Left lung (tissue), 14 donors: ENCODE measurements at places on chromosomes 7 and 10. TPM values are rescaled to one million over a fixed set of nuclear protein-coding genes. Genes with fewer than 3 reads are reported as not detected.

DNA sequence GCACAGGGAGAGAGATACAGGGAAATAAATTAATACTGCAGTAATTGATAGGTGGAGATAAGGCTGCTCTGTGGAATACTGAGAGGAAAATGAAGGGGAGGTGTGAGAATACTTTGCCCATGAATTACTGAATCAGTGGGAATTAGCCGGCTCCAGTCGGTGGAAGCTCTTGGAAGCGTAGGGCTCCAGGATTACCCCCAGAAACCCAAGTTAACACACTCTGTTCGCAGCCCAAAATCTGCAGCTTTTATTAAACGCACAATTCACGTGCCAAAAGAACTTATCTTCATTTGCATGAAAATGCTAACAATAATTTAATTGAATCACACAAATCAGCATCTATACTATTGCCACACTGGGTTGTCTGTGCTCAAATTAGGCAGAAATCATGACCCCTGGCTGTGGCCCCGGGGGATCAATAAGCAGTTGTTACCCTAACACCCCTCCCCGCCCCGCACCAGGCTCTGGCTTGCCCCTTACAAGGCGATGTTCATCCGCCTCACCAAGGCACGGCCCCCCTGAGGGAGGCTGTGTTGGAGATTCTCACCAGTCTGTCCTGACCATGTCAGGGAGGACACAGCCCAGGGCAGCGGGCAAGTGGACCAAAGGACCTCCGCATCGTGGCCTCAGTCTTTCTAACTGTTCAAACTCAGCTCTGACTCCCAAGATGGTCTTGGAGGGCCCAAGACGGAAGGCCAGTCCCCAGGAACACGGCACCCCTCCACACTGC, 48.4 kb upstream of the MGMT start:
- DNase-seq, result peak; percentile 82

DNA sequence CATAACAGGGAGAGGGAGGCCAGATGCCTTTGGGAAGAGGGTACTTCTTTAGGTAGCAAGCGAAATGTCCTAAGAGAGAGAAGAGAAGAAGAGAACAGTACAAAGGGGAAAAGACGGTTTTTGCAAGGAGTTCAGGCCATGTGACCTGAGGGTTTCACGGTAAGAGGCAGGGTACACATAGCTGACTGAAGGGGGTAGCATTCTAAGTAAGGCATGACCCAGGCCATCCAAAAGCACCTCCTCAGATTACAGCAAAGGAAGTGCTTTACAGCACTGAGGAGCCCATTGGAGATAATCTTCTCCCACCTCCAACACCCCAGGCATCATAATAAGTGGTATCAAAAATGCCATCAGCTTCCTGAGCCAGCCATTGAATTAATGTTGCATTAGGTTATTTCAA, 258.2 kb upstream of the NPY start:
- no peak for DNase-seq

Gene NSUN6
- total RNA-seq, result 8.1 TPM

GRCh38 chr10:29377333-29377961, 88.6 kb downstream of the LYZL1 start:
- no peak for DNase-seq

DNA sequence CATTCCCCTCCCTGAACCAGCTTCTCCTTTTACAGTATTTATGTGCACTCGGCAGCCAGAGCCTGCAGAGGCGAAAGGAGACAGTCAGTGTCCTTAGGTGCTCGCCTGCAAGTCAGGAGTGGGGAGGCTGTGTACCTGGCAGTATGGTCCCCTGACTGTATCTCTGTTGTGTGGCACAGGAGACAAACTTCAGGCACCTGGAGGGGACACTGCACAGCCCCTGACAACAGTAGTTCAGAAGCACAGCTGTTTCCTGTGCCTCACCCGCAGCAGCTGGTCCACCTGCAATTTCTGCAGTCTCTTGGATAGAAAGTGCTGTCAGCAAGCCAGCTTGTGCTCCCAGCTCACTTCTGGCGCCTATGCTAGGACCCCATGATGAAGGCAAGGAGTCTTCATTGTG, 73.4 kb upstream of the LAMB4 start:
- peak; percentile 24 for DNase-seq

GRCh38 chr10:58932126-58932525, 244.3 kb upstream of the PHYHIPL start:
- DNase-seq, result no peak

Gene SCIN
- total RNA-seq, result 13.4 TPM

Gene LEP
- total RNA-seq, result 0.15 TPM

Gene LRRD1
- 0.09 TPM for total RNA-seq

DNA sequence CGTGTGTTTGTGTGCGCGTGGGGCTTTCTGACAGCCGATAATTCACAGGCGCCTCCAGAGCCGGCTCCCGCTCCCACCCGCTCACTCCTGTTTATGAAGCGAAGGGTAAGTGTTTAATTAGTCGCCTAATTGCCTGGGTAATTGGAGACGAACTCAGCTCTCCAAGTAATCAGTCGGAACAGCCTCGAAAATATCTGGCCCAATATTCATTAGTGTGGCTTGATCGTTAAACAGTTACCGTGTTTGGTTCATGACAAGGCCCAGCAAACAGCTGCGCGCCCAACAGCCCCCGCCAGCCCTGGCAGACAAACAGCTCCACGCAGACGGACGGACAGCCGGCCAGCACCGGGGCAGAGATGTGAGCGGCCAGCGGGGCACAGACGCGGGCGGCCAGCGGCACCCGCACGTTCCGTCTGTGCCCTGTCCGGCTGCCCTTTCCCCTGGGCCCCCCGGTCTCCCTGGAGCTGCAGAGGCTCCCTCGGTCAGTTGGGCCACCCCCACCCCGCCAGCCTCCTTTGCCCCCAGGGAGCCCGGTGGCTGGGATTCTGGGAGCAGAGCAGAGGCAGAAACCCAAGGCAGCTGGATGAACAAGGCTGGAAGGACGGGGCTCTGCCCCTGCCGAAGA, 98.2 kb downstream of the UNCX start:
- DNase-seq, result no peak

- DNase-seq, result no peak
These were observed 232.5 kb upstream of the IGFBP3 start for GRCh38 chr7:46153583-46153950.

Gene SPDYE2B
- total RNA-seq, result not detected

Gene NEURL1
- total RNA-seq, result 0.76 TPM

DNA sequence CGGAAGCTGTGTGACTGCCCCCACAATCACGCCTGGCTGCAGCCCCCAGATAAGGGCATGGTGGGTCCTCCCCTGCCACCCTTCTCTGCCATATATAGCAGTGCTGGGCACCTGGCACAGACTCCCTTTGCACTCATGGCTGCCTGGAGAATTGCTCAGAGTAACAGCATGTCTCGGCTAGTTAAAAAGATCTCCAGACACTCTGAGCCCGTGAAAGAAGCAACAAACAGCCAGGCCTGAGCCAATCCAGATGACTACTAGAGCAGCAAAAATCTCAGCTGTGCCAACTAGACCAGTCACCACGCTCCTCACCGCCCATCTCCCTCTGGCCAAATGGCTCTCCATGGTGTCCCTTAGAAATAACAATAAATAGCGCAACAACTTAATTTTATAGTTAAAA, 71.3 kb downstream of the PARD3 start:
- DNase-seq, result no peak

Gene DLG5
- total RNA-seq, result 17.0 TPM

Gene PRLHR
- not detected for total RNA-seq

GRCh38 chr10:109838592-109839244, 84.6 kb downstream of the XPNPEP1 start:
- no peak for DNase-seq

Gene MYOZ1
- 0.99 TPM for total RNA-seq

GRCh38 chr7:18520450-18521235, 25.1 kb downstream of the HDAC9 start:
- no peak for DNase-seq

DNA sequence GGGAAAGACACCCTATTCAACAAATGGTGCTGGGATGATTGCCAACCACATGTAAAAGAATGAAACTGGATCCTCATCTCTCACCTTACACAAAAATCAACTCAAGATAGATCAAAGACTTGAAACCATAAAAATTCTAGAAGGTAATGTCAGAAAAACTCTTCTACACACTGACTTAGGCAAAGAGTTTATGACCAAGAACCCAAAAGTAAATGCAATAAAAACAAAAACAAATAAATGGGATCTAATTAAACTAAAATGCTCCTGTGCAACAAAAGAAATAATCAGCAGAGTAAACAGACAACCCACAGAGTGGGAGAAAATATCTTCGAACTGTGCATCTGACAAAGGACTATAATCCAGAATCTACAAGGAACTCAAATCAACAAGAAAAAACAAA, 504.2 kb upstream of the MBL2 start:
- DNase-seq, result no peak

- DNase-seq, result no peak
These were observed 51.8 kb upstream of the AGR3 start for GRCh38 chr7:16933296-16934279.

Gene GIMAP4
- total RNA-seq, result 31.3 TPM

Gene RNLS
- total RNA-seq, result 8.8 TPM

DNA sequence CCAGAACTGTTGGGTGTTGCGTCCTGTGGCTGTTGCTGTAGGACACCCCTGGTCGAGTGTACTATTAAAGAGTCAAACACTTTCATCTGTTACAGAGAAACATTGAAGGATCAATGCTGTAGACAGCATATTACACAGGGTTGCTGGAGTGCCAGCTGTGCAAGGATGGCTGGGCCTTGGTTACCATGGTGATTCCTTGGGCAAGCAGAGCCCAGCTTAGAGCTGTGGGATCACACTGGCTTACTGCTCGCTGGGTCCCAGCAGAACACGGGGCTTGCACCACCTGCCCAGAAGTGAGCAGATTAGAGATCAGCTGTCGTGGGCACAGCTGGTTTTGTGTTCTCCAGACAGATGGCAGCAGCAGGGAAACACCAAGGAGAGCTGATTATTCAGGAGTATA, 76.0 kb downstream of the GPR141 start:
- DNase-seq, result no peak

DNA sequence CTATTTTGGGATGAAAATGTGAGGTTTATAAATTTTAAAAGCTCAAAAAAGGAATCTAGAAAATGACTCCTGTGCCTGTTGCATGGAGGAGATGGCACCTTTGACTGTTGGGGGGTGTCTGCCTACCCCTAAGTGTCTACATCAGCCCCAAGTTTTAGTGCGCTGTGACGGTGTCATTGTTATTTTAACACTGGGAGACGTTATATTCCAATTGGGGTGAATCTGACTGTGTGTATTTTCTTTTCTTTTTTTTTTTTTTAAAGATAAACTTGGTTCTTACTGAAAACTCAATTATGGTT, 517 bp downstream of the SRGN start:
- DNase-seq, result no peak

Gene PPP1R3C
- total RNA-seq, result 16.8 TPM

- DNase-seq, result peak; percentile 74
These were observed 144.3 kb downstream of the TCERG1L start for GRCh38 chr10:131167036-131167860.

- peak; percentile 20 for DNase-seq
These were observed 59.0 kb downstream of the CSGALNACT2 start for GRCh38 chr10:43196981-43197833.

Gene AEBP1
- 195 TPM for total RNA-seq

Gene UNCX
- total RNA-seq, result not detected

Gene ZPBP
- not detected for total RNA-seq

Gene CH25H
- 14.7 TPM for total RNA-seq

DNA sequence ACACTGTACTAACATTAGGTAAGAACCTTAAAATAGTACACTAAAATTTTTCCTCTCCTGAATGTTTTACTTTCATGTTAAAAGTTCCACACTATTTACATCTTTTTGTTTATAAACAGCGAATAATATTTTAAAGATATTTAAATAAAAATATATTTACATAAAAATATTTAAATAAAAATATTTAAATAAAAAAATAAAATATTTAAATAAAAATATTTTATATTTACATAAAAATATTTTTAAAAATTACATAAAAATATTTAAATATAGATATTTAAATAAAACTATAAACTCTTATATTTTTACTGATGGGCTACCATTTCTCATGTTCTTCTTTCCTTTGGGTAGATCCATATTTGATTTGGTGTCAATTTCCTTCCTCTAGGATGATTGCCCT, 619.0 kb downstream of the ANKRD7 start:
- no peak for DNase-seq

DNA sequence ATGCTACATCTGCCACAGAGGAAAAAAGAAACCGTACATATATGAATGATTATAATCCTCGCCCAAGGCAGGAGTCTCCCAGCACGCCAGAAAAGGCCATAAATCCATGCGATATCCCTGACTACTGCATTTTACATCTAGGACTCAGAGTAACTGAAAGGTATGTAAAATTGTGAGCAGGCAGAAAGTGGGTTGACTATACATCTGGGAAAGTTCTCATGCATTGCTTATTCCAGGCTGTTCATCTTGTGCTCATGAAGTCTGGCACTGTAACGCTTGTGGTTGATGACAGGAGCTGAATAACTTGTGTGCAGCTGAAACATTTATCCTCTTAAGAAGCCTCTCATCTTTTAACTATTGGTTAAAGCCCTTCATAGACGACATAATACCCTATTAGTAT, 193.4 kb upstream of the STEAP4 start:
- no peak for DNase-seq

- DNase-seq, result no peak
These were observed 129.3 kb downstream of the WNT2 start for GRCh38 chr7:117193564-117193963.

DNA sequence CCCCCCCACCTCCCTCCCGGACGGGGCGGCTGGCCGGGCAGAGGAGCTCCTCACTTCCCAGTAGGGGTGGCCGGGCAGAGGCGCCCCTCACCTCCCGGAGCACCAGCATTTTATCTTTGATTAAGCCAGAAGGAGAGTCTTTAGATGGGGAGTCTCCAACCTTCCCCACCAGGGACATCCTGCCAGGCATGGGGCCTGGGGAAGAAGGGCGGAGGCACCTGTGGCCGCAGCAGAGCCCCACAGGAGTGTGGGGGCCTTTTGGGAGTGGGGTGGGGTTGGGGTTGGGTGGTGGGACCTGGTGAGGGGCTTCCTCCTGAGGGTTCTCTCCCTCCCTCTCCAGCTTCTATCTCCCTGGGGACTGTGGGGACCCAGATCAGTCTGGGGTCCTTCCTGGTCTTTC, 18.2 kb downstream of the ZNF783 start:
- DNase-seq, result no peak

Gene SLC16A12
- total RNA-seq, result 6.3 TPM

GRCh38 chr7:22586786-22587140, 86.8 kb upstream of the STEAP1B start:
- DNase-seq, result no peak

Gene CHST15
- 53.3 TPM for total RNA-seq

DNA sequence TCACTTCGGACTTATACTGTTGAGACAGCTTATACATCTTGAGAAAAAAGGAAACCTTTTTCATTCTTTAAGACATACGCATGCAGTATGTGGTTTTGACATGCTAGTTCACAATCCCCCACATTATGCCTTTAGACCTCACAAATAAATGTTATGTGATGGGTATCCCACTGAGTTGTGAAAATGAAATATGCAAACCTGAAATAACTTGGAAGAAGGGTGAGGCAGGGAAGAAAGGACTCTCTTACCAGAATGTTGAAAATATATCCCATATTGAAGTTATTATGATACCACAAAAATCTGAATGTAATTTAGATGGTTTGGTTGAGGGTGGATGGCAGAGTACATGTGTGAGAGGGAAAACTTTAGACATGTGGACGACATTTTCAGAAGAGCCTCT, 379.8 kb downstream of the BBS9 start:
- DNase-seq, result no peak
